Activated naive CD4-positive, alpha-beta T cell treated with Interleukin-2 at 50 U/mL for 16 hours (primary cell): ENCODE measurements at places on chromosomes 6 and 20.

DNA sequence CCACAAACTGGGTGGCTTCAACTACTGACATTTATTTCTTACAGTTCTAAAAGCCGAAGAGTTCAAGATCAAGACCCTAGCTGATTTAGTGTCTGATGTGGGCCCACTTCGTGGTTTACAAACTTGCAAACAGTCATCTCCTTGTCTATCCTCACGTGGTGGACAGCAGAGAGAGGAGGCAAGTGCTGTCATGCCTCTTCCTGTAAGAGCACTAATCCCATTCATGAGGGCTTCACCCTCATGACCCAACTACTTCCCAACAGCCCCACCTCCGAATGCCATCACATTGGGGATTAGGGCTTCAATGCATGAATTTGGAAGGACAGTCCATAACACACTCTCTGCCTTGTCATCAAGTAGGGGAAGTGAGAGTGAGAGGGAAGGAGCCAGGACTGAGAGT lies 15.6 kb upstream of the ISM1 start:
- no peak for DNase-seq

DNA sequence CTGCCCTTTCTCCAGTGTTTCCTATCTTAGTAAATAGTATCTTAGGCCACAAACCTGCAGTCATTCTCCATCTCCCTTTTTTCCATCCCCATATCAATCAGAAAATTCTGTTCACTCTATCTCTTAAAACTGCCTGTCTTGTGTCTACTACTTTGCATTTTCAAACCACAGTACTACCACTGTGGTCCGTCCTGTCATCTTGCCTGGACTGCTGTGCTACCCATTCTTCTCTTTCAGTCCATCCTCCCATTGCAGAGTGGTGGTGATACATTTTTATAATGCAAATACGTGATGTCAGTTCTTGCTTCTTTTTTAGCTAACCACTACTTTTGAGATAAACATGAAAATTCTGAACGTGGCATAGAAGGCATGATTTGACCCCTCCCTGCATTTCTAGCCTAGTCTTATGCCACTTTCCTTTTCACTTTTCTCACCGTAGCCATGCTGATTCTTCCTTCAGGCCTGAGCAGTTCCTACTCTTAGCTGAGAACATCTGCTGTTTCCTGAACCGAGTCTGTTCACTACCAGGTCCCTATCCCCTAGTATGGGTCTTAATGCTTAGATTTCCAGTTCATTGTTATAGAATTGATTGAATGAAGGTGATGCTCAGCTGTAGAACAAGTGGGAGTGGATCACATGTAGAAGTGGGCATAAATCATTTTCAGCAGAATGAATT lies 13.8 kb downstream of the TBPL1 start:
- no peak for DNase-seq

DNA sequence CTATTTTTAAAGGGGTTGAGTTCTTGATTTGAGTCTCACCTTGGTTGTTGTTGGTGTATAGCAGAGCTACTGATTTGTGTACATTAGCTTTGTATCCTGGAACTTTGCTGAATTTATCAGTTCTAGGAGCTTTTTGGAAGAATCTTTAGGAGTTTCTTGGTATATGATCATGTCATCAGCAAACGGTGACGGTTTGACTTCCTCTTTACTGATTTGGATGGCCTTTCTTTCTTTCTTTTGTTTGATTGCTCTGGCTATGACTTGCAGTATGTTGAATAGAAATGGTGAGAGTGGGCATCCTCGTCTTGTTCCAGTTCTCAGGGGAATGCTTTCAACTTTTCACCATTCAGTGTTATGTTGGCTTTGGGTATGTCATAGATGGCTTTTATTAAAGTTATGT lies 64.0 kb downstream of the CDYL start:
- no peak for DNase-seq

- no peak for DNase-seq
Observed at GRCh38 chr6:155382338-155382685, 68.0 kb upstream of the TFB1M start.

- no peak for DNase-seq
Observed at GRCh38 chr20:20442466-20442865, 74.6 kb downstream of the INSM1 start.

DNA sequence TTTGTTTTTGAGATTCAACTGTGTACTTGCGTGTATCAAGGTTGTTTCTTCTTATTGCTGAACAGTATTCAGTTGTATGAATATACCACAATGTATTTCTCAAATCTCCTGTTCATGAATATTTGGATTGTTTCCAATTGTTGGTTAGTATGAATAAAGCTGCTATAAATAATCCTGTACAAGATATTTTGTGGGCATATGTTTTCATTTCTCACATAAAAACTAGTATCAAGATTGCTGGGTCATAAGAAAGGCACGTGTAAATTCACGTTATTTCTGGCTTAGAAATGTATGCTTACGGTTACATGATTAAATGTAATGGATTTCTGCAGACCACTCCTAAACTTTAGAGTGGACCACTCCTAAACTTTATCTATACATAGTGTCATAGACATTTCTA lies 96.6 kb downstream of the BTBD3 start:
- no peak for DNase-seq

DNA sequence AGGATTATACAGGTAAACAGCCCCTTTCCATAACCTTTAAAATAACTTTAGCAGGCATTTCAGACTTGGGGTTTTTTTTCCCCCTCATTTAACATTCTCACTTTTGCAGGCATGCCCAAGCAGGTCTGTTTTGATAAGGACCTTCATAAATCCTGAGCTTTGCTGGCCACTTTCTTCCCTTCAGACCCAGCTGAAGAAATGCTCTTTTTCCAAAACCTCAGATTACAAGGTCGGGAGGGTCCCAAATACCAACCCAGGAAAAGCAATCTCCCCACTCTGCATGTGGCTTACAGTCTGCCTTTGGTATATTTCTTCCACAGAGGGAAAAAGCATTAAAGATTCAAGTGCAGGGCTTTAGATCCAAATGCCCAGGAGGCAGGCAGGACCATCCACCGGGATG lies 6.8 kb downstream of the NFATC2 start:
- no peak for DNase-seq

DNA sequence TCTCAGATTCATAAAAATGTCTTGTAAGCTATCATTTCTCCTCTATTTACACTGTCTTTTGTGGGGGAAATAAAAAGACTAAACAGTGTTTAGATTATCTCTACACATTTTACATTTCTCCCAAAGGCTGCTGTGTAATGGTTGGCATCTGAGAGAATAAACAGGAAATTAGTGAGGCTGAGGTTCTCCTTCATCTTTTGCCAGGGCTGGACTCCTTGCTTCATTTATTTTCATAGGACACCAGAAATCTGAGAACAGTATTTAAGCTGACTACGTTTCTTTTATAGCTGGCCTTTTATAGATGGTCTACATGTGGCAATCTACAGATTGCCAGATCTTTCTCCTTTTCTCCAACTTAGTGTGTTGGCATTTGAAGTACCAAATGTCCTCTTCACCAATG lies 41.5 kb downstream of the PLCB4 start:
- no peak for DNase-seq

DNA sequence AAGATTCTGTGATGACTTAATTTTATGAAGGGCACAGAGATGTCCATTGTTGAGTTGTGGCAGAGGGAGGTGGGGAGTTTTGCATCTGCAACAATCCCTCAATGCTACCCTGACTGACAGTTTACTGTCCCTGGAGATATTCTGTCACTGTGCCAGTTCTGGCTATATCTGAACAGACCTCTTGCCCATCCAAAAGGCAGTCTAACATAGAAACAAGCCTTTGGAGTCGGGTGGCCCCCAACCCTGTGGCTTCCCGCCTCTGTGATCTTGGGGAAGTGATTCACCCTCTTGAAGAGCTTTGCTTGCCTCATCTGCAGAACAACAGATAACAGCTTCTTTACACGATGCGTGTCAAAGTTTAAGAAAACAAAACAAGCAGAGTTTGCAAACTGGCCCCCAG lies 3.8 kb upstream of the E2F1 start:
- peak; percentile 44 for DNase-seq

GRCh38 chr6:141261016-141261671 lies 871.6 kb upstream of the GJE1 start:
- no peak for DNase-seq

DNA sequence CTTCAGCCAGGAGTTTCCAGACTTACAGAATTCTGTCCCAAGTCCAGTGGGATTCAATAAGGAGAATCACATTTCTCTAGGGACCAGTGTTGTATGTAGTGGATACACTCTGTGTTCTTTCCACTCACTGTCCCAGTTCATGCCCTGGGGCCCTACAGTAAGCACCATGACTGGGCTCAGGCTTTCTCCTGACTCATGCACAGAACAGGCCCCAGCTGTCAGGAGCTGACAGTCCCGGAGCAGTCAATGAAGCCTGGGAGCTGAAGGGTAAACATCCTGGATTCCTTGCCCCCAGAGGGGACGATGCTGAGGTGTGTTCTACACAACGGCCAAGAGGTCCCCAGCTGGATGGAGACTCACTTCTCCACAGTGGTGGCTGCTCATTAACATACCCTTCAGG lies 40.2 kb upstream of the LRFN2 start:
- DNase-seq = no peak

- no peak for DNase-seq
Observed at GRCh38 chr6:150189122-150189521, 46.3 kb downstream of the PPP1R14C start.

GRCh38 chr20:31989030-31989645 lies 21.1 kb upstream of the CCM2L start:
- DNase-seq = no peak

DNA sequence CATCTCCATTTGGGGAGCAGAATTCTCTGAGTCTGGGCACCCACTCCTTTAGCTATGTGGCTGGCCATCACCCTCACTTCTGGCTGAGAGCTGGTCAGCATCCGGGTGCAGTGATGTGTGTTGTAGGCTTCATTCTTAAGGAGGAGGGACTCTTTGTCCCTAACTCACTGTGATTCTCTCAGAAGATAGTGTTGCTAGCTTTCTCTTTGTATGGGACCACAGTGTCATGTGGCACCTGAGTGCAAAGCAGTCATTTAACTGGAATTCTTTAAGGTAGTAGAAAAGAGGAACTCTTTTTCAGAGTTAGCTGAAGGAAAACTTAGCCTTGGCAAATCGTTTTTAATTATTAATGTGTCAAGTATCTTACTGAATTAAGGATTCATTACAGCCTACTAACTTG lies 165.9 kb downstream of the JARID2 start:
- no peak for DNase-seq

DNA sequence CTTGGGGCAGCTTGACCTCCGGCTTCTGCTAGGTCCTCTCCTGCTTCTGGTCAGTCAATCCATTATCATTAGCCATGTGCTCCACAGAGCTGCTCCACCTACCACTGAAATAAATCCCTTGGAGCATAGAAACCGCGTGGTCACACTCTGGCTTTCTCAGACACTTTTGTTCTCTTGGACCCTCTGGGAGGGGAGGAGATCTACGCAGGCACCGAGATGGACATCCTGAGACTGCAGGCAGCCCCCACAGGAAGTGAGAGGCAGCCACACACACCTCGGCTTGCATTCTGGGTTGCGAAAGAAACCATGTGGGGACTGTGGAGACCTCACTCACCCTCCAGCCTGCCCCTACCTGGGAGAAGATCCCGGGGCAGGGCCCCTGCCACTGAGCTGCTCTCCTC lies 79.5 kb downstream of the FYN start:
- peak; percentile 54 for DNase-seq

DNA sequence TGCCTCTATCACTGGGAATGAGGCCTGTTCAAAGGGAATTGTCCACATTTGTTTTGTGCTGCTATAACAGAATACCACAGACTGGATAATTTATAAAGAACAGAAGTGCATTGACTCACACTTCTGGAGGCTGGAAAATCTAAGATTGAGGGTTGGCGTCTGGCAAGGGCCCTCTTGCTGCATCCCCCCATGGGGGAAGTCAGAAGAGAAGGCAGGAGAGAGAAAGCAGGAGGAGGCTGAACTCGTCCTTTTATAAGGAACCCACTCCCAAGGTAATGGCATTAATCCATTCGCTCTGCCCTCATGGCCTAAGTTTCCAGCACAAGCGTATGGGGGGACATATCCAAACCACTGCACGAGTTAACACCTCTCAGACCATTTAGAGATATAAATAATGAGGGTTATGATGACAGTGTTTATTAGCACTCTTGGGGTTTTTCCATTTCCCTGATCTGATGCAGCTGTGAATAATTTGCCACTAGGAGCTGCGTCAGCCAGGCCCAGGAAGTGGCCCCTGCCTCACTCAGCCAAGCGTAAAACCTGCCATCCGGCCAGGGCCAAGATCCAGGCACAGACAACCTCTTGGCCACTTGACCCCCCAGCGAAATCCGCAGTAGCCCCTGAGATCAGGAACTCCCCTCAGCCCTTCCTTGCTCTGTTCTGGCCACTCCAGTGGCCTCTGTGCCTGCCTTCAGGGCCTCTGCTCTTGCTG lies 14.2 kb upstream of the SLCO4A1 start:
- DNase-seq = no peak

- DNase-seq = no peak
Observed at GRCh38 chr6:104601131-104601651, 258.5 kb downstream of the HACE1 start.
